ENCODE measurements at places on chromosomes 2 and 18.

- no peak for DNase-seq
Measured at GRCh38 chr2:216490061-216490460, 8.6 kb upstream of the RPL37A start.

DNA sequence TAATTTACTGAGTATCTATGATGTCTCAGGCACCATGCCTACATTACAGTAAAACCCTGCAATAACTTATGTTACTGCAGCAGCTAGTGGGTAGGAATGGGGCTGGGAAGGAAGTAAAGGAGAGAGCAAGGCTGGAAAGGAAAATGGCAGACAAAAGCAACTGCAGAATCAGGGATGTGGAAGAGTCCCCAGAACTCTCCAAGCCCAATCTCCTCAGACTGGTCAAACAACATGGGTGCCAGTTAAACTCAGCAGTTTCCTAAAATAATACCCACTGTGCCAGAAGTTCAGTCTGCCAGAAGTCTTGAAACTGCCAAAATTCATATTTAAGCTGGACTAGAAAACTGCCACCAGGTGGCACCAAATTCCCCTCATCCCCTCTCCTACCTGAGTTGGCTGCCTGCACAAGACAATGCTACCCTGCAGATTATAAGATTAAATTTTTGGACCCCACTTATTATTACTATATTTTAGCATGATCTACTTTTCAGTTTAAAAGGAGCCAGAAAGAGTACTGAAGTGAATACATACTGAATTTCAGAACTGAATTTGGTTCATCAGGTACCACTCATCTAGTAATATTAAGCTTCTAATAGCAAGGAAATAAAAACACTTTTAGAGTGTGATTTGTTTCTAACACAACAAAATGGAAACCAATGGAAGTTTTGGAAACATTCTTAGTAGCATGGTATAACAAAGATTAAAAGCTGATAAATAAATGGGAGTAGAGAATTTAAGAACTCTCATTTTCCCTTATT lies 86.8 kb upstream of the DNER start:
- peak; percentile 37 for DNase-seq

- no peak for DNase-seq
Measured at GRCh38 chr2:195009202-195009601, 647.8 kb upstream of the SLC39A10 start.

GRCh38 chr2:211033765-211034164 lies 477.4 kb downstream of the CPS1 start:
- DNase-seq, result no peak

DNA sequence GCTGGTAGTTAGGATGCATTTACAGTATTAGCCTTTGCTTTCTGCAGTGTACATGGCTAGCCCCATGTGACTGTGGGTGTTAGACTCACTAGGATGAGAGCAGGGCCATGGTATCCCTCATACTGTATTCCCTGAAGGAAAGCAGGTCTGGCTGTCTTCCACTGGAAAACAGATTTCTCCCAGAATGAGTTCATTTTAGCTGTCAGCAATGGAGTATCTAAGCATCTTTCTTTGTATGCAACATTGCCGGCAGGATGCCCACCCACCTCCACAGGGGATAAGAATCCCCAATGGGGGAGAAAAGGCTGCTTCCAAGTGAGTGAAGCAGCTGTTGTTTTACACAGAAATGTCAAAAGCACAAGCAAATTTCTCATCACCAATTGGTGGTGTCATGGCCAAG lies 142.7 kb upstream of the KLHL14 start:
- DNase-seq, result no peak

DNA sequence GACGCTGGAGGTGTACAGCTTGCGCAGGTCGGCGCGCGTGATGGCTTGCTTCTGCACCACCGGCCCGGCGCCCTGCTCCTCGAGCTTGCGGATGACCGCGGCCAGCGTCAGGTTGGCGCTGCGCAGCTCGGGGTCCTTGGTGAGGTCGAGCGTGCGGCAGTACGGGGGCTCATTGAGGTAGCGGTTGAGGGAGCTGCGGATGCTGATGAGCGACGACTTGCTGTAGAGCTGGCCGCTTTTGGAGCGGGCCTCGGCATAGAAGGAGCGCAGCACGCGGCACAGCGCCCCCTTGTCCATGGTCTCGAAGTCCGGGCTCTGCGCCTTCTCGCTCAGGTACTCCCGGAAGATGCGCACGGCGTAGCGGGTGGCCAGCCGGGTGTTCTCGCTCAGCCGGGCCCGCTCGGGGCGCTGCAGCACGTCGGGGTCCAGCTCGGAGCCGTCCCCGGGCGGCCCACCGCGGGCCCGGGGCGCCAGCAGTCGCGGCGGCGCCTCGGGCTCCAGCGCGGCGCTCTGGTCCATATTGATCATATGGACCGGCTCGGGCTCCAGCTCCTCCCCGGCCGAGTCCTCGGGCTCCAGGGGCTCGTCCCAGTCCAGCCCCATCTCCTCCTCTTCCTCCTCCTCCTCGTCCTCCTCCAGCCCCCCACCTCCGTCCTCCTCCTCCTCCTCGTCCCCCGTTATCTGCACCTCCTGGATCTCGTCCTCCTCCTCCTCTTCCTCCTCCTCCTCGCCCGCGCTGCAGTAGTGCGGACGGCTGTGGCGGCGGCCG lies 523 bp downstream of the KCTD1 start:
- peak; percentile 90 for DNase-seq

DNA sequence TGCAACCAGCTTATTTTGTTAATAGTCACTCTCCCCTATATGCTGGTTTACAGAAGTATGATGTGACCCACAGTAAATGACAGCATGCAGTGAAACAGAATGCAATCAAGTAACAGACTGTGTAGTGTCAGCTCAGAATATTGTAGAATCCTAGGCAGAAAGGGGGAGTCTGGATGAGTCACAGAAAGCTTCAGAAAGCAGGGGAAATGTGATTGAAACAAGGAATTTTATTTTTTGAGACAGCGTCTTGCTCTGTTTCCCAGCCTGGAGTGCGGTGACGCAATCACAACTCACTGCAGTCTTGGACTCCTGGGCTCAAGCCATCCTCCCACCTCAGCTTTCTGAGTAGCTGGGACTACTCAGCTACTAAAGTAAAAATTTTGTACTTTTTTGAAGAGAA lies 219.9 kb upstream of the FBXO11 start:
- DNase-seq, result no peak

DNA sequence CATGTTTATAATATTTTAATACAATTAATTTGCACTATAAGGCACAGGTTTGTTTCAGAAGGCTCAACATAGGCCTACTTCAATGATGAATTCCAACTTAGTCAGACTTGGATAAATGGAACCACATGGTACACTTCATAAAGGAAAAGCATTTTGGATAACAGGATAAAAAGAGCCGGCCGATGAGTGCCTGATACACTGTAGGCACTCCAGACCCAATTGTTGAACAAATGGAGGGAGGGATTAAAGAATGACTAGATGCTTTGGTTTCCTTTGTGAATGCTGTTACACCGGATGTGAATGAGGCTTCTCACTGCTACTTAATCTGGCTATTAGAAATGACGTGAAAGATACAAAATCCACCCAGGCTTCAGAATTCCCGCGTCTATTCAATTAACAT lies 104.1 kb upstream of the KCTD1 start:
- DNase-seq, result no peak

- DNase-seq, result no peak
Measured at GRCh38 chr2:209681201-209681735, 90.4 kb upstream of the UNC80 start.

GRCh38 chr2:144950899-144951560 lies 431.1 kb upstream of the ZEB2 start:
- DNase-seq, result no peak

DNA sequence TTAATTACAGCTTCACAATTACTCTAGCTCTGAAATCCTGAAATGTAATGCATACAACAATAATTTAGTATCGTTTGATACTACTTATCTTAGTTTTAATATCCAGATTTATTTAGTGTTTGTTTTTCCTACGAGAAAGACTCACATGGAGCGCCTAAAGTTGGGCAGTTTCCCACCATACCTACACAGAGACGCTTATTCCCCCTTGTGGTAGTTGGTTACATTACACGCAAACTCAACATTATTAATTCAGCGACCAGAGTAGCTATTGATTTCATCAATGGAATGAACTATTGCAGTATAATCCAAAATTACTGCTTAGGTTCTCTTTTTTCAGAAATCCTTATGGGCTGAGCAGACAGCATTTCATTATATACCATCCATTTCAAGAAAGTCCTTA lies 164.0 kb upstream of the REG3G start:
- DNase-seq, result no peak

DNA sequence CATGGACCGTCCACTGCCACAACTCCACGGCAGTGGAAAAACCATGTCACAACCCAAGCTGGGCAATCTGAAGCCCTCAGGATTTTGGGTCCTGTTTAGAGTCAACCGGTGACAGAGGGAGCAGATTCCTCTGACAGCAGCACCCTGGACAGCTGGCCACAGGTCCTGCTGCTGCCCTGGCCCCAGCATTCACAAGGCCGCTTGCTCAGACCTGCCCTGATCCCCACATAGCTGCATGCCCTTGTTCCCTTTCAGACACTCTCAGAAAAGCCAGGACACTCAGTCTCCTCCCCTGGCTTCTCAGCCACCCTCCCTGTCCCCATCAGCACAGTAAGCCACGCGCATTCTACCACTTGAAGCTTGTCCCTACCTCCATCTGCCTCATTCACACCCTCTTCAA lies 1.6 kb downstream of the COPS9 start:
- peak; percentile 74 for DNase-seq

DNA sequence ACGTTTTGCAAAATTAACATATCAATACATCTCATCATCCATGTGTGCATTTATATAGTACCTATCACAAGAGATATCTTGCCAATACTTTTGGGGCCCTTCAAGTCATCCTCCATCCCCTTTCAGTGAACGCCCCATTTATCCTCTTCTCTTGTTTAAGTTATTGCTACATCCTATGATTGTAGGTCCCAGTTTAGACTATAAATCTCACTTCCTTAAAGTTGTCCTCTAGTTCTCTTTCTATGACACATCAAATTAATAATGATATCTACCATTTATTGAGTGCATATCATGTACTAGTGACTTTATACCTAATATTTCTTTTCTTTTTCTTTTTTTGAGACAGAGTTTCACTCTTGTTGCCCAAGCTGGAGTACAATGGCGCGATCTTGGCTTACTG lies 28.8 kb upstream of the FBXO11 start:
- no peak for DNase-seq

DNA sequence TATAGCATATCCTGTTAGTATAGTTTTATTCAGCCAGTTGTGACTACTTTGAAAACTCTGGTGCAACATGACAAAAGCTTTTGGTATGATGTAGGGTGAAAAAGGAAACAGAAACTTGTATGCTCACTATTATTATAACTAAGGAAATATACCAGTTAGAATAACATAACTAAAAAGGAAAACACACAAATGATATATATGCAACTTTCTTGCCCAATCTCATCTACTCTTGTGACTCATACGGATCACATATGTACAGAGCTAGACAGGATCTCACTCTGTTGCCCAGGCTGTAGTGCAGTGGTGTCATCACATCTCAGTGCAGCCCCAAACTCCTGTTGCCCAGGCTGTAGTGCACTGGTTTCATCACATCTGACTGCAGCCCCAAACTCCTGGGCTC lies 12.4 kb upstream of the TLK1 start:
- DNase-seq, result no peak

DNA sequence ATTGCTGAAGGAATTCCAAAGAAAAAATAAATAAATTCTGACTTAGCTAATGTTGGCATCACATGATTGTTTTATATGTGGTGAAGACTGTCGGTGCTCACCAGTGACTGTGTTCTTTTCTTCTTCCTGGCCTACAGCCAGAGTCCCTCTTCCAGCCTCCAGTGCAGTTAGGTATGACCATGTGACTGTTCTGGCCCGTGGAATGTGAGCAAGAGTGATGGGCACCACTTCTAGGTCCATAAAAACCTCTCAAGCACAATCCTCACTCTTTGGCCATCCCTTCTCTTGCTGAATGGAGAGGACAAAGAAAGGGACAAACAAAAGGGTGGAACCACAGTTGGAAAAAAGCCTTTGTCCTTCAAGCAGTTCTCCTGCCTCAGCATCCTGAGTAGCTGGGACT lies 39.0 kb upstream of the BMPR2 start:
- DNase-seq, result peak; percentile 42

DNA sequence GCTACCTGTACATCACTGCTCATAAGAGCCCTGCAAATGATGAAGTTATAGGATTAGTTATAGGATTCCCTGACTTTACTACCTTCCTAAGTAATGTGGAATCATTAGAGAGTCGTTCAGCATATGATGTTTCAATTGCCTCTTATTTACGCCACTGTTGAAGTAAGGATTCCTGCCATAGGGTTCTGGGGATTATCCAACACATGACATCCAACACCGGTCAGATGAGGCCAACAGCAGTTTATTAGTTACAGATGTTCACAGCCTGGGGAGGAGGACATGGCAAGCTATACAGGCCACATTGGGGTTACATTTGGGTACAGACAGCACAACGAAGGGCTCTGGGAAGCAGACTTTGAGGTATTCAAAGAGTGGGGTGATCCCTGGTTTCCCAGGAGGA lies 134.1 kb upstream of the MC4R start:
- DNase-seq, result no peak

DNA sequence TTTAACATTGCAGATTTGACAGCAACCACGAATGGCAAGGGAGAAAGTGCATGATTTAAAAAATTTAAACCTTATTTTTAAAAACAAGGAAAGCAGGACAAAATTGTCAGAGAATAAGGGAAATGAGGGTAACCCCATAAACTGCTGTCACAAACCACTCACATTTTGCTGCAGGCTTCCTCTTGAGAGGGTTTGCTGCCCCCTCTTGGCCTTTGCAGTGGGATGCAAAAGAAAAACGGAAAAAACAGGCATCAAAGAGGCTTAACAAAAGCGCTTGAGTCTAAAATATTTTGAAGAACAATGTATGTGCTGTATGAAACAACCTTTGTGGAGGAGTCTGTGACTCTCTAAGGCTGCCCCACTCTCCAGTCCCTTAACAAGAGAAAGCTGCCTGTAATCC lies 91.6 kb downstream of the TMX3 start:
- DNase-seq, result no peak

GRCh38 chr18:24935008-24935407 lies 417.0 kb downstream of the ZNF521 start:
- DNase-seq, result no peak

- no peak for DNase-seq
Measured at GRCh38 chr18:7459851-7460770, 107.0 kb upstream of the PTPRM start.

- DNase-seq, result no peak
Measured at GRCh38 chr2:105238664-105239240, 2.8 kb upstream of the GPR45 start.

- no peak for DNase-seq
Measured at GRCh38 chr2:237695201-237695780, 67.9 kb downstream of the LRRFIP1 start.

DNA sequence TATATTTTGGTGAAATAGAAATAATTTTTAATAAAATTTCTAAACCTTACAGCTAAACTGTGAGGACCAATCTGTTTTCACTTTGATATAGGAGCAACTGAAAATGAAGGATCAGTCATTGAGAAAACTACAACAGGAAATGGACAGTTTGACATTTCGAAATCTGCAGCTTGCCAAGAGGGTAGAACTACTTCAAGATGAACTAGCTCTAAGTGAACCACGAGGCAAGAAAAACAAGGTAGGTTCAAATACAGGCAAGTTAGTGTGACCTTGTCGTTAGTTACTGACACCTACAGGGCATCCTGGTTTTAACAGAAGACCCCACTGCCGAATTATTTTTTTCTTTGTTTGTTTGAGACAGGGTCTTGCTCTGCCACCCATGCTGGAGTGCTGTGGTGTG lies 75.5 kb upstream of the STON1 start:
- DNase-seq, result no peak

GRCh38 chr2:102053096-102053495 lies 61.3 kb downstream of the IL1R2 start:
- DNase-seq, result peak; percentile 84

Measured in lower leg skin (tissue), 4 donors.